ENCODE measurements at places on chromosomes 7 and 10.

DNA sequence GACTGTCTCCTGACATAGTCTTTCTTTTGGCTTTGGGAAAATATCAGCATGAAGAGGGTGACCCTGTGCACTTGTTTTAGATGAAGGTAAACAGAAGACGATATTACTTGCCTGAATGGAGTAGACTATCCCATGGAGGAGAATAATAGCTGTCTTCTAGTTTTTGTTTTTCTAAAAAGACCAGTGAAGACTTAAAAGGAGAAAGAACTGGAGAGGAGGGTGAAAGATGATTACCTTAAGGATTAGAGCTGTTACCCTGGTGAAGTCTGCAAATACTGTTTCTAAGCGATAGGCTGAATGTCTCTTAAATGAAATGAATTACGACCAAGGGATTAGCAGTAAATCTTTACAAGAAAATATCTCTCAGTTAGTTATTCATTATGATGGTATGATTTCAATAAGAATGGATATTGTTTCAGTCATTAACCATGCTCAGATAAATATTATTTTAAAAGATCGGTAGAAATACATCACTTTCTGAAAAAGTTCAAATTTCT, 255.6 kb upstream of the FERD3L start:
- DNase-seq = no peak

GRCh38 chr7:13982940-13983677, 6.4 kb downstream of the ETV1 start:
- DNase-seq = no peak

- no peak for DNase-seq
These were observed 6.1 kb downstream of the GSTO2 start for GRCh38 chr10:104274762-104275721.

GRCh38 chr10:63866075-63866746, 345.0 kb downstream of the REEP3 start:
- no peak for DNase-seq

GRCh38 chr7:85573844-85574243, 387.0 kb upstream of the SEMA3D start:
- no peak for DNase-seq

DNA sequence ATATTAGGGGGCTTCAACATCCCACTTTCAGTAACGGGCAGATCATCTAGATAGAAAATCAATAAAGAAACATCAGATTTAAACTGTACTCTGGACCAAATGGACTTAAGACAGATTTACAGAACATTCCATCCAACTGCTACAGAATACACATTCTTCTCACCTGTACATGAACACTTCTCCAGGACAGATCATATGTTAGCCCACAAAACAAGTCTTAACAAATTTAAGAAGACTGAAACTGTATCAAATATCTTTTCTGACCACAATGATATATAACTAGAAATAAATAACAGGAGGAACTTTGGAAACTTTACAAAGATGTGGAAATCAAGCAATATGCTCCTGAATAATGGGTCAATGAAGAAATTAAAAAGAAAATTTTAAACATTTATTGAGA, 86.7 kb downstream of the MICU1 start:
- DNase-seq = no peak

DNA sequence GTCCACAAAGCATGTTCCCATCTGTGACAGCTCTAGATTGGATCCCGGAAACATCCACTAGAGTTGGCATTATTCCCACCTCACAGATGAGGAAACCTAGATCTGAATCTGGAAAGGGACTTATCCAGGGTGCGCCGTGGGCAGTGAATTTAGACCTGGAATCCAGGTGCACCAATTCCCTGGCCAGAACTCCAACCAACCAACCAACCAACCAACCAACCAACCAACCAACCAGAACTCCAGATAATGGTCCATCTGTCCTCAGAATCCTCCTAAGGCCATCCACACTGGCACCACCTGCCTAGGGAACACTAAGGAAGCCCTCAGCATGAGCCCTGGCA, 42.0 kb upstream of the ZMIZ1 start:
- DNase-seq = no peak
